ENCODE measurements at places on chromosomes 2 and 18.

GRCh38 chr2:49687918-49688317 is 533.6 kb upstream of the FSHR start:
- DNase-seq, result no peak

GRCh38 chr2:189837326-189837725 is 53.1 kb downstream of the PMS1 start:
- DNase-seq, result no peak

- no peak for DNase-seq
Observed at GRCh38 chr2:240655931-240656886, 26.5 kb downstream of the AQP12B start.

DNA sequence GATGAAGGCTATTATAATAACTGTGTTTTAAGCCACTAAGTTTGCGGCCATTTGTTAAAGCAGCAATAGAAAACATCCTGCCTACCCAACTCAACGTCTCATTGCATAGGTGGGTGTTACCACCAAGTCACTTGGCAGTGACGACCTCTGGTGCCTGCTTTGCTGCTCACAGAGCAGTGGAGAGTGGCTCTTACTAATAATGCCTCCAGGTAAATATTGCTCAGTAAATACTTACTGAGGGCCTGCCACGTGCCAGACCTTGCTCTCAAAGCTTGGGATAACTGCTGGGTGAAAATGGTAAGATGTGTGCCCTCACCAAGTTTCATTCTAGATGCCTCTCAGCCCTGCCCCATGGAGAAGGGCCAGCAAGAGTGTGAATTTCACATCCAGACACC is 27.7 kb downstream of the ITGA6 start:
- DNase-seq, result no peak

- DNase-seq, result no peak
Observed at GRCh38 chr2:64629875-64630274, 23.8 kb downstream of the SERTAD2 start.

- peak; percentile 15 for DNase-seq
Observed at GRCh38 chr2:230602562-230603230, 109.9 kb upstream of the CAB39 start.

GRCh38 chr2:85768713-85769112 is 14.9 kb downstream of the ATOH8 start:
- no peak for DNase-seq

DNA sequence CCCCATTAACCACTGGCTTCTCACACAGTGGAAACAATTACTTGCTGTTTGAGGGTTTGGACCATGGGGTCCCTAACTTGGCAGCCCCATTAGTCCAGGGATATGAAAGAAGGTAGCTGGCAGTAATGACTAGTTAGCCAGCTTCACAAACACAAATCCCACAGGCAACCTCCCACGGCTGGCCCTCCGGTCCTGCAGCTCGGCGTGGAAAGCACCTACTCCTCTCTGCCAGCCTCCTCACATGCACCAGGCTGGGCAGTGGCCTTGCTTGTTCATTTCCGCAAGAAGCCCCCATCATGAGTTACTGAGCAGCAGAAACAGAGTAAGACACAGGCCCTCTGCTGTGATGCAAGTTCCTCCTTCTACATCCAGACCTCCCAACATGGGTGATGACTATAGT is 13.7 kb downstream of the C1QL2 start:
- no peak for DNase-seq

GRCh38 chr2:61857224-61857623 is 3.4 kb upstream of the FAM161A start:
- no peak for DNase-seq

Data from stimulated activated CD4-positive, alpha-beta T cell treated with anti-CD3 and anti-CD28 coated beads, Interleukin-1b, Interleukin-23, amount 100 ng/mL, for 1 hour (primary cell).